CD4-positive, CD25-positive, alpha-beta regulatory T cell (primary cell): ENCODE measurements at places on chromosomes 2 and 18. TPM values are rescaled to one million over a fixed set of nuclear protein-coding genes. Genes with fewer than 3 reads are reported as not detected.
A peak's percentile ranks its signal among the peaks of the same experiment; 100 is the strongest.

DNA sequence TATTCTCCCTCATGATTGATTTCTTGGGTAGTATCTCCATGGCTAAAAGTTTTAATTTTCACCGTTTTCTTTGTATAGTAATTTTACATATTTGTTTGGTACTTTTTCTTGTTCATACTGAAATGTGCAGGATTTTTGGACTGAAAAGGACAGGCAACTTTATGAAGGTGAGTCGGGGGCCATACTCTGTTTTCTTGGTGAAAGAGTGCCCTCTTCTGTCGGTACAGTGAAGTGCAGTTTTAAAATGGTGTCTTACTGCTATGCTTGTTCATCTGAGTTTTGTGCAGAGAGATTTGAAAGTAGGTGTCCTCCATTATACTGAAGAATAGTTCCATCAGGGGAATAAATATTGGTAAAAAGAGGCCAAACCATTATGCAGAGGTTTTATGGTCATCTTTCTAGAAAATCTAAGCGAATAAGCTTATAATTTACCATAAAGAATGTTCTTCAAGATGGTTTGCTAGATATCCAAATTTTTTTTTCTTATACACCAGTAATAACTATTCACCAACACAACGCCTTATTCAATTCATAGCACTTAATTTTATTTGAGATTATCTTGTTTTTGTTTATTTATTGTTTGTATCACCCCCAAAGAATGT, 8.7 kb upstream of the SERPINB13 start:
- H3K4me3 ChIP-seq: no peak overlapping the region
- no peak overlapping the region for H3K27ac ChIP-seq
- no peaks in the 10 kb centered on the region for H3K36me3 ChIP-seq
- H3K27me3 ChIP-seq: peaks cover 2% of the 10 kb centered on the region
- no peaks in the 10 kb centered on the region for H3K4me1 ChIP-seq
- no peak for DNase-seq

DNA sequence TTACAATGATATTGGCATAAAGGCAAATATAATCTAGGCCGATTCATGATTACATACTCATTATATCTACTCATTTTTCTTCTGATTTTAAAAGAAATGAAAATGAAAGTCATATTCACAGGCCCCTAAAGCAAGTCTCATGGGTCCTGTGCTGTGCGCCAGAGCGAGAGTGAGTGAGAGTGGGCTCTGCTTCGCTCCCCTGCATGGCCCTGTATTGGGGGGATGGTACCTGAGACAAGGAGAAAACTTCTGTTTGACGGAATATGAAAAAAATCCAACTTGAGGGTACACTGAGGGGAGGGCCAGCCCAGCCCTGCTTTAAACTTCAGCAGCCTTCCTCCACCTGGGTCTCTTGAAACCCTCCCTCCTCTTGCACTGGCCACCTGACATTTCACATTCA, 81.4 kb upstream of the RGPD5 start:
- H3K27me3 ChIP-seq: no peaks in the 10 kb centered on the region
- H3K4me3 ChIP-seq: no peak overlapping the region
- H3K27ac ChIP-seq: no peak overlapping the region
- DNase-seq: no peak

DNA sequence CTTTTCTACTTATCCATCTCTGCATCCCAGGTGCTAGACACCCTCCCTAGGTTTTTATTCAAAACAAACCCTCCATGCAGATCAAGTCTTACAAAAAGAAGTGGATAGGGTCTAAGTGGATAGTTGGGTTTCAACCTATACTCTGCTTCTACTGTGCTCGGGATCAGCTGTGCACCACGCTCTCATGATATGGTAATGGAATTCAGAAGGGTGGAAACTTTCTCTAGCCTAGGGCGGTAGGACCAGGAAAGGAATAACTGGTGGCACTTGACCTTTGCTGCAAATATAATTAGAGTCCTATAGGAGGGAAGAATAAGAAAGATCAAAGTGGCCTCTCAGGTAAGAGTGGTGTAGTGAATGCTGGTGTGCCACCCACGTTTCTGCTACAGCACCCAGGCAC, 272.9 kb downstream of the GPD2 start:
- no peak overlapping the region for H3K4me3 ChIP-seq
- H3K36me3 ChIP-seq: no peaks in the 10 kb centered on the region
- no peaks in the 10 kb centered on the region for H3K4me1 ChIP-seq
- no peak overlapping the region for H3K27ac ChIP-seq
- no peak for DNase-seq

GRCh38 chr2:5983511-5984272, 291.5 kb downstream of the SOX11 start:
- H3K27ac ChIP-seq: no peak overlapping the region
- DNase-seq: no peak
- H3K4me1 ChIP-seq: no peaks in the 10 kb centered on the region
- no peaks in the 10 kb centered on the region for H3K27me3 ChIP-seq

- no peaks in the 10 kb centered on the region for H3K4me1 ChIP-seq
- no peaks in the 10 kb centered on the region for H3K36me3 ChIP-seq
- H3K4me3 ChIP-seq: no peak overlapping the region
Measured at GRCh38 chr18:24368749-24369148, 28.9 kb downstream of the OSBPL1A start.

- H3K36me3 ChIP-seq: no peaks in the 10 kb centered on the region
- H3K27ac ChIP-seq: no peak overlapping the region
- H3K4me1 ChIP-seq: peaks cover 5% of the 10 kb centered on the region
- no peak overlapping the region for H3K4me3 ChIP-seq
- DNase-seq: no peak
- no peaks in the 10 kb centered on the region for H3K27me3 ChIP-seq
Measured at GRCh38 chr2:198055716-198056115, 251.3 kb downstream of the PLCL1 start.

DNA sequence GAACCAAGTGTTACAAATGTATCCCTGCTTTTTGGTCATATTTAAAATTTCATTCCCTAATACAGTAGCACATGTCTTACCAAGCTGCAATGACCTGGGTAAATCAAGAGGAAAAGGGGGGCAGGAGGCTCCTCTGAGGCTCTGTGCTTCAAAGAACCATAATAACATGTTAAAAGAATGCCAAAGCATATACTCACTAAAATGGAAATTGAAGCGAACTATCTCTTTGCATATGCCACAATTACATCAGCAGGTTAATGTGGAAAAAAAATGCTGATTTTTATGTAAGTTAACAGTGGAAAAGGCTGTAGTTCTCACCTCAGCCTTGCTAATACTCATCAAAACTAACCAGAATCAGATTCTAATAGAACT, 37.5 kb upstream of the NCKAP5 start:
- no peak for DNase-seq
- no peak overlapping the region for H3K4me3 ChIP-seq
- no peaks in the 10 kb centered on the region for H3K27me3 ChIP-seq

- no peak for DNase-seq
- peaks cover 5% of the 10 kb centered on the region for H3K36me3 ChIP-seq
- peak overlapping the region; percentile 48 for H3K27ac ChIP-seq
- H3K4me1 ChIP-seq: peaks cover 30% of the 10 kb centered on the region
- H3K27me3 ChIP-seq: no peaks in the 10 kb centered on the region
Measured at GRCh38 chr2:47888581-47889280, 17.6 kb downstream of the FBXO11 start.

- no peak for DNase-seq
- H3K27me3 ChIP-seq: no peaks in the 10 kb centered on the region
- no peak overlapping the region for H3K27ac ChIP-seq
- no peak overlapping the region for H3K4me3 ChIP-seq
- H3K36me3 ChIP-seq: no peaks in the 10 kb centered on the region
Measured at GRCh38 chr2:140882671-140883620, 1247.9 kb downstream of the LRP1B start.

DNA sequence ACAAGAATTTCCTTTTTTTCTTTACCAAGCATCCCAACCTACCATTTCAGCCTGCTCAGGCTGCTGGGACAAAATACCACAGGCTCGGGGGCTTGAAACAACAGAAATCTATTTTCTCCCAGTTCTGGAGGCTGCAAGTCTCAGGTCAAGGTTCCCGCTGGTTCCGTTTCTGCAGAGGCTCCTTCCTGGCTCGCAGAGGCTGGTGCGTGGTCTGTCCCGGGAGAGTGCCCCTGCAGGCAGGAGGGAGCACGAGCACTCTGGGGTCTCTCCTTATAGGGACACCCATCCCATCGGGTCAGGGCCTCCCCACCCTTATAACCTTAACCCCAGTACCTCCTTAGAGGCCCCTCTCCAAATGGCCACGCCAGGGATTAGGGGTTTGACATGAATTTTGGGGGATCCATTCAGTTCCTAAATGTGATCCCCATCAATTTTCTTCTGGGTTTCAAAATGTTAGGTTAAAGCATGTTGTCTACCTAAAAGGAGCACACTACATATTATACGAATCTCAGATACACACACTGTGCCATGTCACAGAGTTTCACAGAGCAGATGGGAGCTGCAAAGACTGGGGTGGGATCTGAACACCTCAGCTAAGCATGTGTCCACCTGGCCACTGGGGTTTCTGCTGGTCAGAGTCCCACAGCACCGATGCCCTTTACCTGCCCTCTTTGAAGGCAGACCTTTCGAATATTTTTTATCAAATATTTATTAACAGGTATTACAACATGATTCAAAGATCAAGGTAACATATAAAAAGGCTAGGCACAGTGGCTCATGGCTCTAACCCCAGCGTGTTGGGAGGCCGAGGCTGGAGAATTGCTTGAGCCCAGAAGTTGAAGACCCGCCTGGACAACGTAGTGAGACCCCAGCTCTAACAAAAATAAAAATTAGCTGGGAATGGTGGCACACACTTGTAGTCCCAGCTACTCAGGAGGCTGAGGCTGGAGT, 17.6 kb upstream of the ADI1 start:
- no peak overlapping the region for H3K4me3 ChIP-seq
- DNase-seq: no peak
- peaks cover 20% of the 10 kb centered on the region for H3K36me3 ChIP-seq
- H3K27me3 ChIP-seq: no peaks in the 10 kb centered on the region
- H3K4me1 ChIP-seq: no peaks in the 10 kb centered on the region
- no peak overlapping the region for H3K27ac ChIP-seq

- no peaks in the 10 kb centered on the region for H3K4me1 ChIP-seq
- no peaks in the 10 kb centered on the region for H3K27me3 ChIP-seq
Measured at GRCh38 chr18:65659312-65659711, 91.5 kb upstream of the CDH7 start.

DNA sequence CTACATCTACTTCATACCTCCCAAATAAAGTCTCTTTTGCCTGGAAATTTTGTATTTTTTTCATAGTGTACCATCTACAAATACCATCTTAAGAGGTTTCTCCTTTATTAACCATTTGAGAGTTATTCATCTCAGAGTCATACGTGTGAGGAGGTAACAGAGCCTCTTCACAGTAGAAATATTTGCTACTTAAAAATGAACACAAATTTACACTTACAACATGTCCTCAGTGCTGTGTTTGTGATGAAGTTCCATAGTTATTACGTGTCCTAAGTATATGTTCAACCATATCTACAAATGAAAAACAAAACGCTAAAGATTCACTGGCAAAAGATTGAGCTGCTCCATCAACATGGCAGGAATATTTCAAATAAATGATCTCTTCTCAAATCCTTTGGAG, 48.5 kb upstream of the HNRNPA3 start:
- DNase-seq: no peak
- H3K27me3 ChIP-seq: peaks cover 2% of the 10 kb centered on the region

GRCh38 chr2:100422320-100423055, 5.0 kb upstream of the CHST10 start:
- H3K4me1 ChIP-seq: no peaks in the 10 kb centered on the region
- H3K27me3 ChIP-seq: peaks cover 3% of the 10 kb centered on the region
- H3K36me3 ChIP-seq: no peaks in the 10 kb centered on the region
- no peak for DNase-seq
- no peak overlapping the region for H3K4me3 ChIP-seq
- no peak overlapping the region for H3K27ac ChIP-seq

DNA sequence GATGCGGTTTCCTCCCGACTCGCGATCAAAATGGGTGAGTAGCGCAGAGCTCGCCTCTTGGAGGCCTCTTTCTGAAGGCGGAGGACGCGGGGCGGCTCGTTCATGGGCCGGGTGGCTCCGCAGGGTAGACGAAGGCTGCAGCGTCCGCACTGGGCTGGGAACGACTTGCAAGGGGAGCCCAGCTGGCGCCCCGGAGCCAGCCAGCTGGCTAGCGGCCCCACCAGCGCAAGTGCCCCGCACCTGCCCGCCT, 328 bp upstream of the PASK start:
- peaks cover 24% of the 10 kb centered on the region for H3K4me1 ChIP-seq
- peak overlapping the region; percentile 75 for H3K27ac ChIP-seq
- DNase-seq: no peak
- peaks cover 6% of the 10 kb centered on the region for H3K36me3 ChIP-seq

DNA sequence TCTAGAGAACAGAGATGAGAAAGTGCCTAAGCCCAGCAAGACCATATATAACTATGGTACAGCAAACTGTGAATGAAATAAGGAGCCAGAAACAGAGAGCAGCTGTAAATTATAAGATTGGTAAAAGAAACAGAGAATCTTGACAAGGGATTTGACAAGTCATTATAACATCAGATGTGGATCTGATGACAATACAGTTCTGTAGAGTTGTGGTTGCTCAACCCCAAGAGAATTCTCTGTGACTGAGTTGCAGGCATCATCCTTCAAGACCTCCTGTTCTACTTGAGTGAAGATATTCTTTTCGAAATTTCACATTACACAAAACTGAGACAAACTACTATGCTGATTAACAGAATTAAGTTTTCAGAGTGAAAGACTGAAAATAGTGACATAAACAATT, 343.1 kb upstream of the SLC39A10 start:
- no peak overlapping the region for H3K27ac ChIP-seq
- no peaks in the 10 kb centered on the region for H3K4me1 ChIP-seq
- H3K36me3 ChIP-seq: no peaks in the 10 kb centered on the region
- H3K4me3 ChIP-seq: no peak overlapping the region

DNA sequence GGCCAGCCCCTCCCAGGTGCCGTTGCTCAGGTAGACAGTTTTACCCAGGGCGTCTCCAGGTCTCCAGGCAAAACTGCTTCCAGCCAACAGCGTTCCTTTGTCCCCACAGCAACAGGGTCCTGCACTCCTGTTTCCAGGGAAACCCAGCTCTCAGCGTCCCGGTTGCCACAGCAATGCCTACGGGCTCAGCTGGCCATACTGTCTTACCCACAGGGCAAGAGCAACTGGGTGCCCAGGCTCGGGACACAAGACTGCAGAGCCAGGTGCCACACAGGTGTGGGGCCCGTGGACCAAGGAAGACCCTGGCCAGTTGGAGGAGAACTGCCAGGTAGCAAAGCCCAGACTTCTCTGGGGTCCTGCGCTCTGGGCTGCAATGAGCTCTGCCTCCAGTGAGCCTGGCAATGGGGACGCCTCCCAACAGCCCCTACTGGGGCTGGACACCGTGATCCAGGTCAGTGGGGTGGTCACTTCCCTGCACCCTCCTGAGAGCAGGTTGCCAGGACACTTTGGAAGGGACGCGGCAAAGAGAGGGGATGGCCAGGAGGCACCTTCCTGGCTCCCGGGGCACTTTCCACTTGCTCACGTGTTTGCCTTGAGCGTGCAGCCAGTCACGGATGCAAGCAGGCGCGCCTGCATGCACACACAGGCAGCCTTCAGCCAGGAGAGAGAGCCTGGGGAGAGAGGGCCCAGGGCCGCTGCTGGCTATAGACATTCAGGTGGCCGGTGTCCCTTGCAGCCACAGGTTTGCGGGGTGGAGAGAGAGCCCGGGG, at the start of gene CROCC2:
Gene CROCC2 (plus strand): TSS at position 196 of the 770 bp plus-strand sequence. CDS start 178 bp downstream, at position 374.
- no peak within 1 kb of the TSS for H3K4me3 ChIP-seq
- H3K4me1 ChIP-seq: no peaks in the 10 kb centered on the region
- H3K27ac ChIP-seq: no peak within 1 kb of the TSS
- no peaks in the 10 kb centered on the region for H3K27me3 ChIP-seq
- DNase-seq: no peak

RAB17 gene
- polyA plus RNA-seq: not detected

SLC23A3 gene
- not detected for polyA plus RNA-seq

NAT8 gene
- polyA plus RNA-seq: not detected

KYNU gene
- not detected for polyA plus RNA-seq

DOK6 gene
- not detected for polyA plus RNA-seq

TAF1B gene
- polyA plus RNA-seq: 12.0 TPM

VWC2L gene
- not detected for polyA plus RNA-seq

IL1RL2 gene
- polyA plus RNA-seq: not detected

MFSD2B gene
- polyA plus RNA-seq: not detected
